ENCODE measurements at places on chromosomes 3 and 15. TPM values are rescaled to one million over a fixed set of nuclear protein-coding genes. Genes with fewer than 3 reads are reported as not detected.

Gene IP6K1
- 20.2 TPM for polyA plus RNA-seq

Gene GOLGA6L4
- polyA plus RNA-seq: not detected

Gene LRRC31
- not detected for polyA plus RNA-seq

Gene MEX3B
- polyA plus RNA-seq: not detected

Gene GAP43
- not detected for polyA plus RNA-seq

Gene HDGFL3
- polyA plus RNA-seq: 1.8 TPM

Gene PDIA3
- polyA plus RNA-seq: 358 TPM

Gene LDHAL6B
- 0.14 TPM for polyA plus RNA-seq

Gene MAN2A2
- 6.0 TPM for polyA plus RNA-seq

Gene ZBTB47
- polyA plus RNA-seq: not detected

Gene ILDR1
- 0.36 TPM for polyA plus RNA-seq

Gene MAP3K13
- polyA plus RNA-seq: 47.9 TPM

Gene UBE2E2
- polyA plus RNA-seq: 123 TPM

Gene EXD1
- not detected for polyA plus RNA-seq

Gene TMEM45A
- not detected for polyA plus RNA-seq

All from naive B cell (primary cell).